Cardiac fibroblast (primary cell): ENCODE measurements at places on chromosomes 13 and 19.

DNA sequence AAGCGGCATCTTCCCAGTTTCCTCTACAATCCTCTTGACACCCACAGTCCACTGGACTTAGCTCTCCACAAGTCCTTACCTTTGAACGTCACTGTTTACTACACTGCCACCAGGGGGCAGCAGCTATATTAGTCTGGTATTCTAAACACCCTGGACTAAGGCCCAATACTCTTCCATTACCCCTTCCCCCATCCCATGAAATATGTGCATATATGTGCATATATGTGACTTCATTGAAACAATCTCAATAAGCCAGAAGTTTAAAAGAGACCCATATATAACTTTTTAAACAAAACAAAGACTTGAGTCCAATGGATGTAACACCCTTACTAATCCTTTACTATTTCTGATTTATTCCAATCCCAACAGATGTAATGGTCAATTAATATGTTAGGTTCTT, 15.5 kb downstream of the GGACT start:
- DNase-seq = peak; percentile 88

DNA sequence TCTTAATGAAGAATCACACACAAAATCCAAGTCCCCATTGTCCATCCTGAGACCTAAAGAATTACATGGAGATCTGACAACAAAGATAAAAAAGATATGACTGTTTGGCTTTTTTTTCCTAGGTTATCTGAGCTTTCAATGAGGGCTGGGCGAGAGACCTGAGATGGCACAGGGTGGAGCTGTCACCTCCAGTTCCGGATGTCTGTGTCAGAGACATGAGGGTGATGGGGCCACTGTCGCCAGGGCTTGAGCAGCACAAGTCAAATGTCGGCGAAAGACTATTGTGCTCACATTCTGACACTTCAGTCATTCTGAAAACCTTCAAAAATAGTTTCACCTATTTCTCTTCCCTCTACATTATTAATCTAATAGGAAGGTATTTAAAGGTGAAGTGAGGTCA, 65.7 kb downstream of the SLC7A1 start:
- no peak for DNase-seq

DNA sequence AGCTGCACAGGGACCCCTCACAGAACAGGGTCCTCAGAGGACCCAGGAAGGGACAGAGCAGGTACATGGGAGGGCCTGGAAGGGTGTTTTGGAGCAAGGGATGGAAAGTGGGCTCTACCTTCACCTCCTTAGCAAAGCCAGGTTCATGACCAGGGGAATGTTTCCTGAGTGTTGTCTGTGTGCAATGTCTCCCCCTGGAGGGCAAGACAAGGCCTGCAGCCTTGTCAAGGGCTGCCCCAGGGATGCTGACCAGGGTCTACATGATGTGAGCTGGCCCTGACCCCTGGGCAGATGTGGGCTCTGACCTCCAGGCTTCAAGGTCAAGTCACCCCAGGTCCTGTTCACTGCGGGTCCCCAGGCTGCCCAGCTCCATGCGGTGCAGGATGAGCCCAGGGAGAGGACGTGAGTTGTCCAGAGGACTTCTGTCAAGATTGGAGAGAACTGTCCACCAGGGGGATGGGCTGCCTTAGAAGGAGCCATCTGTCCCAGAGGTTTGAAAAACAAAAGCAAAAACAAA, 1.0 kb upstream of the CEACAM1 start:
- DNase-seq = peak; percentile 69

GRCh38 chr19:54921082-54921481, 15.1 kb downstream of the NCR1 start:
- no peak for DNase-seq

DNA sequence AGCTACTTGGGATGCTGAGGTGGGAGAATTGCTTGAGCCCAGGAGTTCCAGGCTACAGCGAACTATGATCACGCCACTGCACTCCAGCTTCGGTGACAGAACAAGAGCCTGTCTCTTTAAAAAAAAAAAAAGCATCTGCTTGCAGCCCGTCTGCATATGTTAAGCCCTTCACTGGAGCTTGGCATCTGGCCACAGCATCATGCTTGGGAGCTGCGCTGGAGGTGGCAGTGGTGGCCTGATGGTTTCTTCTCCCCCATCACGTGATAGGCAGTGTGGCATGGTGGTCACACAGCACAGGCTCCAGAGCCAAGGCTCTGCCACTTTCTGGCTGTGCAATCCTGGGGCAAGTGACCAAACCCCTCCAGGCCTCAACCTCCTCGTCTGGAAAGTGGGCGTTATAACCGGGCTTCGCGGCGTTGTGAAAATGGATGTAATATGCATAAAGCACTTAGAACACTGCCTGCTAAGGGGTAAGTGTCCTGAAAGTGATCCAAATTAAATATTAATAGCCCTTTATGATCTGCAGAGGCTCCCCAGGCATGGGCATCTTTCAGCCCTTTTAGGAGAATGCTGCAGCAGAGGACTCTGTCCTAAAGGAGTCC, 24.4 kb downstream of the MARK4 start:
- no peak for DNase-seq
